Stimulated activated CD4-positive, alpha-beta T cell treated with anti-CD3 and anti-CD28 coated beads, TNF-alpha, amount 100 ng/mL, for 24 hours (primary cell): ENCODE measurements at places on chromosomes 6 and 20.

DNA sequence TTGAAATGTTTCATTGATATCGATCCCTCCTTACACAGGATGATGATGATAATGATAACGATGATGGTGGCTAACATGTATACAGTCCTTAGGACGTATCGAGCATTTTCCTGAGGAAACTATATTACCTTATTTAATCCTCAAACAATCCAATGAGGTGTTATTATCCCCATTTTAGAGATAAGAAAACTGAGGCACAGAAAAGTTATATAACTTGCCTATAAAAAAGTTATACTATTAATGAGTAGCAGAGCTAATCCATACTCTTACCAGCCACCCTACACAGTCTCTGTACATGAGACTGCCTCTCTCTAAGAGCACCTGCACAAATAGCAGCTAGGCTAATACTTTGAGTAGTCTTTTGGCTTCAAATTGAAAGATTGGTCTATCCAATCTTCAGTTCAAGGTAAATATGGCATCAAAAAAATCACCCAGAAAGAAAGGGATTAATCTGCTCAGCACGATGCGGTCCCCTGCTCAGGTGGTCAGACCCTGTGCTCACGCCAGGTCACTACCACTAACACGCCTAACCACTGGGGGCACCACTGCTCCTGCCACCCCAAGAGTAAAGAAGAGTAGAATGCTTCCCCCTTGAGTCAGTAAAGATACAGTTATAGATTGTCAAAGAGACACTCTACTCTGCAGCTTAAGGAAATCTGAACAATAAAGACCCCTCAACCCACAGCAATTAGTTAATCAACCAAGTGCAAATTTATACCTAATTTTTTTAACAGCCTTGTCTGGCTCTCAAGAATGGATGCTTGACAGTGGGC, 15.0 kb downstream of the GABBR1 start:
- no peak for DNase-seq

DNA sequence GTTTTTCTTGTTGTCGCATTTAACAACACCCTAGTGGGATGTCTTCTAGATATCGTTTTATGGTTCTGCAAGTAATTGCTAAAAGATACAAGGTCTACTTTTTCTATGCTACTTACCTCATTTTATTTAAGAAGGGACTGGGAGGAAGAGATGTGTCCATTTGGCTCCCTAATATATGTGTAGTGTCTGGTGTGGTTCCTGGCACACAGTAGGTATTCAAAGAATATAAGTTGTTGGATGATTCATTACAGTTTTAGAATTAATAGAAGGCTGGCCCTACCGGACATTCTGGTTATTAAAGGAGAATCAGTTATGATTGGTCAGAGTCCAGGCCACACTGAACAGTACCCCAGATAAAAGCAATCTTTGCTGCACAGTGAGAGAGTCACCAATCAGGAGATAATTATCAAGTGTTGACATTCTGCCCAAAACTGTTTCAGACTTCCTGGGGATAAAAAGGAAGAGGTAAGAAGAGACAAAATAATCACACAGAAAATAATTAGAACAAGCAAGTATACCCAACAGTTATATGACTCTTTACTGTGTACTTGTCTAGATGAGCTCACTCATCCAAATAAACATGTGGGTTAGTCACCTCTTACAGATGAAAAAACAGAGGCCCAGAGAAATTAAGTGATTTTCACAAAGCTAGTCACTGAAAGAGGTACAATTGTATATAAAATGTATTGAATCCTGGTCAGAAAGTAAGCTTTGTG, 7.0 kb downstream of the TMEM244 start:
- DNase-seq: no peak

GRCh38 chr6:109050012-109050411, 44.6 kb downstream of the SESN1 start:
- no peak for DNase-seq

DNA sequence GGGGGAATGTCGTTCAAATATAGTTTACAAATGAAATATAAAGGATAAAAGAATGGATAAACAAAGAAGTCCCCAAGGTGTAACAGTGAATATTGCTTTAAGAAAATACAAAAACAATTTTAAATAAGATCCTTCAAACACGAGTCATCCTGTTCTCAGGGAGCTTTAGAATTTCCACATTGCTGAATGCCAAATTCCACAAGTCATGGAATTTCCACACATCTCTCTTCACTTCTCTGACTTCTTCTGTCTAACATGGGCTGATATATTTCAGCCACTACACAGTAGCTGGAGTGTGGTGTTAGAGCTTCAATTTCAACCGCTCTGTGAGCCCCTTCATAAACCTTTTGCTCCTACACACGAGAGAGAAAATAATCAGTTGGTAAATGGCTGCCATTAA, 28.0 kb downstream of the IL22RA2 start:
- no peak for DNase-seq

DNA sequence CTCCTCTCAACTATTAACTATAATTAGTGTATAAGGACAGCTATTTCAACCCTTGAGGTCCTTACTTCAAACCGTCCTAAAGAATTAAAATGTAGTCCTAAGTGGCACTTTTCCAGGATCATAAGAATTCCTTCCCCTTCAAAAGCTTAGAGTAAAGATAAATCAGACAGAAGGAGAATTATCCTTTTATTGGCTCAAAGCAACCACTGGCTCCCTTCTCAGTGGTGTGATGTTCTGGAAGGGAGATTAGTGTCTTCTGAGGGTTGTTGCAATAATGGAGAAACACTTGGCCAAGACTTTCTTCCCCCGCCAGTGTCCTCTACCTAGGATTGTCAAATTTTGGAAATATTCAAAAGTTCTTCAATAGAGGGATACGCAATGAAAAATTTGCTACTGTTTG, 89.1 kb upstream of the PLEKHG1 start:
- no peak for DNase-seq

GRCh38 chr6:130783416-130784107, 43.6 kb upstream of the SMLR1 start:
- DNase-seq: no peak

- no peak for DNase-seq
Observed at GRCh38 chr6:48027704-48028435, 83.1 kb downstream of the PTCHD4 start.
